ENCODE measurements at places on chromosomes 2 and 18.

DNA sequence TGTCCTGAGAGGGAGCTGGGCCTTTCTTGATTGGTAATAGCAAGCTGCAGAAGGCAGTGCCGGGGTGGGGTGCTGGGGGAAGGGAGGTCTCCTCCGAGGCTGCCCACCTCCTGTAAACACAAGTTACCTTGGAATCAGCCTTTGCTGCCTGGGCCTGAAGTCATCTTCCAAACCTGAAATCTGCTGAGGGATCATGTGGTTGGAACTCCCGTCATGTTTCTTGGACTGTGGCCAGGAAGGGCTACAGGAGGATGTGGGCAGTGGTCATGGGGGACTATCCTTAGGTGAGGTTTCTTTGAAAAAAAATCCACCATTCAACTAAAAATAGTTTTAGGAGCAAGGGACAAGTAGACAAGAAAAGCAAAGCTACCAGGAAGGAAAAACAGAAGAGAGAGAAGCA lies 74.2 kb downstream of the CDK15 start:
- DNase-seq: peak; percentile 73

DNA sequence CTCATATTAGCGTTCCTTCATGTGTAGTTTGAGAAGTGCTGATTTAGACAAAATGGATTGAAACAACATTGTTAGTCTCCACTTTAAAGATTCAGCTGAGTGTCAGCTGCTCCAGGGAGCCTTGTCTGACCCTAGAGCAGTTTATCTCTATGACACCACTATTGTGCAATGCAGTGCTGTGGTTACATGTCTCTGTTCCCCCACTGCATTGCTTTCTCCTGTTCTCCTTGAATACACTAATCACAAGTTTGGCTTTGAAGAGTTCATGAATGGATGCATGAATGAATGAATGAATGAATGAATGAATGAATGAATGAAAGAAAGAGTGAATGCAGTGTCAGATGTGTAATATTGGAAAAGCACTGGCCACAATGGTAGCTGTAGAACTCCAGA lies 38.3 kb downstream of the GCG start:
- DNase-seq: peak; percentile 90

DNA sequence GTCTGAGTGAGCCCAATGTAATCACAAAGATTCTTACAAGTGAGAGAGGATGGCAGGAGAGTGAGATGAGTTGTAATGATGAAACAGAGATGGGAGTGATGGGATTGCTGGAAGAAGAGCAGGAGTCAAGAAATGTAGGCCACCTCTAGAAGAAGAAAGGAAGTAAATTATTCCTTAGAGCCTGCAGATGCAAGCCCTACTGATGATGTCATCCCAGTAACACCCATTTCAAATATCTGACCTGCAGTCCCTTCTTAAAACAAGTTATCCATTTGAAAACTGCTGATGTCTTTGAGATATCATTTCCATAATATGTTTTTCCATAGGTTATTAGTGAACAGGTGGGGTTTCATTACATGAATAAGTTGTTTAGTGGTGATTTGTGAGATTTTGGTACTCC lies 888.0 kb upstream of the SLC39A10 start:
- no peak for DNase-seq

DNA sequence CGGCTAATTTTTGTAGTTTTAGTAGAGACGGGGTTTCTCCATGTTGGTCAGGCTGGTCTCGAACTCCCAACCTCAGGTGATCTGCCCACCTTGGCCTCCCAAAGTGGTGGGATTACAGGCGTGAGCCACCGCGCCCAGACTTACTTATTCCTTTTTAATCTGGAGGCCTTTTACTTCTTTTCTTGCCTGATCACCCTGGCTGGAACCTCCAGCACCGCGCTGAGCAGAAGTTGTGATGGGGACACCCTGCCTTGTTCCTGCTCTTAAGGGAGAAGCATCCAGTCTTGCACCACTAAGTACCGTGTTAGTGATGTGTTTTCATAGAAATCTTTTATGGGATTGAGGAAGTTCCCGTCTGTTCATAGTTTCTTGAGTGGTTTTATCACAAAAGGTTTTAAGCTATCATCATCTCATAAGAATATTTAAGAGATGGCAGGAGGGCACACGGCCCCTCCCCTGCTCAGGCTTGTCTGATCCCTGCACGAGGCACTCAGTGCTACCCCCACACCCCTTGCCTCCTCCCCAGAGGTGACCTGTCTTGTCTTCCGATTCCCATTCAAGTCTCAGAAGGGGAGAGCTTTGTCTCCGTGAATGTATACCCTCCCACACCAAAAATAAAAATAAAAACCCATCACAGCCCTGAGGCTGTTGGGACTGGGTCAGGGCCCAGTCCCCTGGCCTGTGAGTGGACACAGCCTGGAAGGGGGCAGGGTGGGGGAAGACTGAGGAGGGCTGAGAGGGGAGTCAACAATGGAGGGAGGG lies 65.3 kb upstream of the SMAD7 start:
- DNase-seq: no peak

DNA sequence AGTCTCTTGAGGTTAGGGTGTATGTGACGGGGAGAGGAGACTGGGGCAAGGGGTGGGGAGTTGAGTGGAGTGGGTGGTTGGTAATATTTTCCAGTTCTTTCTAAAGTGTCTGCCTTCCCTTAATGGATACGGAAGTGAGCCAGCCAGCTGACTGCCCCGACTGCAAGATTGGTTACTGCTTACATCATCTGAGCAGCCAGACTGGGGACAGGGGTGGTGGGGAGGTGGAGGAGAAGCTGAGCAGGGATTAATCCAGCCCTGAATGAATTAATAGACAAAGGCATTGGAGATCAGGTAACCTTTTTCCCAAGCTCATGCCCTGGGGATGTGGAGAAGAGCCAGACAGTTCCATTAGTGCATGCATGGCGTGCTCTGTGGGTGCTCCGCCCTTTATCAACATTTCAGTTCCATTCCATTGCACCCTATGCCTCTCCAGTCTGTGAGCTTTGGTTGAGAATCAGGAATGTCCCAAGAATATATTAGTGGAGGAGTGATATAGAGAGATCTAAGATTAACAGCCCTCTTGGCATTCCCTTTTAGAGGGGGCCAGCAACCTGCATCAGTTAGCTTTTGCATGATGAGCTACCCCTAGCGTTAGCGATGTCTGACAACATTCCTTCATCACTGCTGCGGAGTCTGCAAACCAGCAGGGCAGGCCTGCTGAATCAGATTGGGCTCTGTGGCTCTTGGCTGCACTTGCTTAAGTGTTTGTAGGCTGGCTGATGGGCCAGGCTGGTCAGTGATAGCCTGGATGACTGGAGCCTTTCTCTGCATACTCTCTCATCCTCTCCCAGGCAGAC lies 67.4 kb downstream of the TNP1 start:
- DNase-seq: peak; percentile 22

- peak; percentile 56 for DNase-seq
Measured at GRCh38 chr18:23585007-23585871, 1.1 kb downstream of the NPC1 start.

DNA sequence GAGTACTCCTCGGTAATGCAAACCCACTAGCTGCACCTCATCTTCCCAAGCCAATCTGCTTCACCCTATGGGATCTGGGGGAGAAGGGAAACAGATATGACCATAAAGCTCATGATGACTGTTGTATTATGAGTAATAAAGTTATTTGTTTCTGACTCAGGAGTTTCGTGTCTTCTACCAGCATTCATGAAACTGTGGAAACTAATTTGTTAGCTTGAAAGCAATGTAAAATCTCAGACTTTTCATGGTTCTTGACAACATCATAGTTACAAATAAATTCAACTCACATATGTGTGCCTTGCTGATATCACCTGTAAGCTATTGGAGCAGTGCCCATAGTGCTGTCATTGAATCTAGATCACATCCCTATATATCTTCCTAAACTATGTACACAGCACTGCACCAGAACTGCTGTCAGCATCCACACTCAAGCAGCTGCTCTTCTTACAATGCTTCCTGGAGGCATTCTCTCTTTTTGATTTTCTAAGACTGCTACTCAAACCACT lies 135.6 kb upstream of the KYNU start:
- DNase-seq: peak; percentile 2

DNA sequence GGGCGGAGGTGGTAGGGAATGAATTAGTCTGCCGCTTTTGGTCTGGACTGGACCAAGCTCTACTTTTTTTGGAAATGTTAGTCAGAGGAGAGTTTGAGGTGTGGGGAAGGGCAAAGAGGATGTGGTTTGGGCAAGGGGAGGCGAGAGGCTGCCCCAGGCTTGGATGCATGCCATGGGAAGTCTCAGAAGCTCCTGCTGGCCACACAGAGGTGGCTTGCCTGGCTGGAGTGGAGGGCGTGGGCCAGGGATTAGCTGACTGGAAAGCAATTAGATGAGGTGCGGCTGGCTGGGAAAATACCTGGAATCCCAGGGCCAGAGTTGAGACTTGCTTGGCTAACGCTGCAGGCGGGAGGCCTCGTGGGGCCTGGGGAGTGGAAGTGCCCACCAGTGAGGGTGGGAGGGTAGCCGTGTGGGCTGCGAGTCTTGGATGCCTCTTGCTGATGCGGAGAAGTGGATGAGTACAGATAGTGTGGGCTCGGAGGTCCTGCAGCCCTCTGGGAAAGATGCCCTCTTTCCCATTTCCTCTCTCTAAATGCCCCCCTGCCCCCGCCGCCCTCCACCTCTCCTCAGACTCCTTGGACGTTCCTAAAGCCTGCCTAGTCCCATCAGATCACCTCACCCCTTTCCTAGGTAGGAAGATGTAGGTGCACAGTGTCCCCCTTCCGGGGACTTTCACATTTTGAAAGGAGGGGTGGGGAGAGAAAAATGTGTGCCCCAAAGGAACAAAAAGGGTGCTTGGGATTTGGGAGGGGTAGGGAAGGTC lies 117.6 kb downstream of the SMAD7 start:
- DNase-seq: peak; percentile 74

GRCh38 chr2:230872968-230873660 lies 8.4 kb downstream of the ITM2C start:
- no peak for DNase-seq

DNA sequence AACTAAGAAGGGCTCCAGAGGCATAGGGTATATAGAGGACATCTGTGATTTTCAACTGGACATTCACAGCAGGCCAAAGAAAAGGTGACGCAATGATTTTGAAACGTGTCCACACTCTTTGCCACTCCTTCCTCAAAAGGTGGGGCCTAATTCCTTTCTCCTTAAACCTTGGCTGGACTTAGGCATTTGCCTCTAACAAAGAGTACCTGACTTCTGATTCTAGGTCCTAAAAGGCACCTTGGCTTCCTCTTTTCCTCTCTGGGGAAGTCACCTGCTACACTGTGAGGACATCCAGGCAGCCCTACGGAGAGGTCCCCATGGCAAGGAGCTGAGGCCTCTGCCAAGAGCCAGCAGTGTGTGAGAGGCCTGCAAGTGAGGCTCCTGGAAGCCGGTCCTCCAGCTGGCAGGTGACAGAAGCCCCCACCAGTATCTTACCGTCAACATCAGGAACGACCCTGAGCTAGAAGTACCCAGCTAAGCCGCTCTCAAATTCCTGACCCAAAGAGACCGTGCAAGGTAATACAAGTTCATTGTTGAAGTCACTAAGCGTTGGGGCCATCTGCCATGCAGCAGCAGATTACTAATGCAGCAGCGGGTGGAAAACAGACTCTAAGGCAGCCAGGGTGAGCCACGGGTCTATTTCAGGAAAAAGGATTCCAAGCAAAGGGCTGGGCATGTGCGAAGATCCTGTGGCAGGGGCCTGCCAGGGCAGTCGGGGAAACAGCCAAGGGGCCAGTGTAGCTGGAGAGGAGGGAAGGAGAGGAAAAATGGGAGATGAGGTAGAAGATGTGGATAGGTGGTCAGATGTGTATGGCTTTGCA lies 7.4 kb upstream of the HES6 start:
- no peak for DNase-seq

- peak; percentile 90 for DNase-seq
Measured at GRCh38 chr2:43083710-43084698, 142.4 kb downstream of the ZFP36L2 start.

- DNase-seq: no peak
Measured at GRCh38 chr2:19297716-19298115, 60.7 kb downstream of the OSR1 start.

- DNase-seq: no peak
Measured at GRCh38 chr2:63580651-63581297, 7.5 kb downstream of the WDPCP start.

GRCh38 chr2:233988581-233988980 lies 61.9 kb upstream of the SPP2 start:
- no peak for DNase-seq

- DNase-seq: no peak
Measured at GRCh38 chr2:207321514-207321913, 155.8 kb upstream of the KLF7 start.

DNA sequence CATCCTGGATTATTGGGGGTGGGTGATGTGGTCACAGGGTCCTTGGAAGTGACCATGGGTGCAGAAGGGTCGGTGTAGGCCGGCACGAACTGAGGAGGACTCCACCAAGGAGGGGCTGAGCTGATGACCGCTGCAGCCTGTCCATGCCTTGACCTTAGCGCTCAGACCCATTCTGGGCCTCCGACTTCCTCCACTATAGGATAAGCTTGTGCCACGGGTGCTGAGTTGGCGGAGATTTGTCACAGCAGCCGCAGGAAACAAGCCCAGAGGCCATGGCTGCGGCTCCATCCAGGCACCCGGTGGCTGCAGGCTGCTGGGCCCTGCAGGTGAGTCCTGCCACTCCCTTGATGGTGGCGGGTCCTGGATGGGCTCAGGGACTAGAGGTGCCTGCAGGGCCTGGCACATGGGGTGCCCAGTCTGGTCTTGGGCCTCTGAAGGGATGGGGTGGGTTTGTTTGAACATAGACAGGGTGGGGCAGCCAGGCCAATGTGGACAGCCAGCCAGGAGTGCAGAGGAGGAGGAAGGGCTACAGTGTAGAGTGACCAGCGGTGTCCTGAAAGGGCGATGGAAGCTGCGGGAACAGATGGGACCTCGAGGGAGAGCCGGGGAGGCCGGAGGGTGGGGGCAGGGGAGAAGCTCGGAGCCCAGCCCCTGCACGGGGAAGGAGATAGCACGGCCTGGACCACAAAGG lies 84.8 kb downstream of the SEPTIN10 start:
- no peak for DNase-seq

- peak; percentile 21 for DNase-seq
Measured at GRCh38 chr2:11004199-11004598, 92.5 kb downstream of the KCNF1 start.
